Cortex of kidney (tissue), 1 donor: ENCODE measurements at places on chromosomes 7 and 10.

GRCh38 chr10:73877533-73878160 is 3.3 kb upstream of the CAMK2G start:
- DNase-seq, result no peak

DNA sequence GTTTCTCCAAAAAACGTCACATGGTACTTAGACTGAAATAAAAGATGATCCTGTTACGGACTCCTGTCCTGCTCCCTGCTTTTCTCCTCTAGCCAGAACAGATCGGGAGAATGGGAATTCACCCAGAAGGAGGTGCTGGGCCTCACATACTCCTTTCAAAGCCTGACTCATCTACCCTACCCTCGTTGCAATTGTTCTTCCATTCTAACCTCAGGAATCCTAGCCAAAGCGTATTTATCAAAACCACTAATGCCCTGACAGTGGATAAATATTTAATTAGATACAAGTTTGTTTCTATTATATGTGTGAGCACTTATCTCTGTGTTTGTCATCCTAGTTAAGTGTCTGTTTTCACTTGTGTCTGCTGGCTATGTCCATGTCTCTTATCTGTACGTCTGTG is 21.7 kb downstream of the ZCWPW1 start:
- DNase-seq, result no peak

- no peak for DNase-seq
These were observed 331.7 kb downstream of the KCNMA1 start for GRCh38 chr10:77305650-77306632.

GRCh38 chr7:152501506-152501905 is 65.7 kb upstream of the KMT2C start:
- no peak for DNase-seq

GRCh38 chr7:30468041-30468440 is 10.5 kb downstream of the NOD1 start:
- no peak for DNase-seq

DNA sequence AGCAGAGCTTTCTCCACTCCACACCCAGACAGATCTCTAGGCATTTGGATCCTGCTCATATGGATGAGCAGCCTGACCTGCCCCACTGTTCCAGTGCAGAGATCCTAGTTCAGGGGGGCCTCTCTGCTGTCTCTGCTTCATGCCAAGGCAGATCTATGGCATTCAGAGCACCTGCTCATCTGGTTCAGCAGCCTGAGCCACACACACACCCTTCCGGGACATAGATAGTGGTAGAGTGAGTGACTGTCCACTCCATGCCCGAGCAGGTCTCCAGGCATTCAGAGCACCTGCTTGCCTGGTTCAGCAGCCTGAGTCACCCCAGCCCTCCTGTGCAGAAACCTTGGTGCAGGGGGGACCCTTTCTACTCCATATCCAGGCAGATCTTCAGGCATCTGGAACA is 54.3 kb upstream of the ZNF800 start:
- no peak for DNase-seq

DNA sequence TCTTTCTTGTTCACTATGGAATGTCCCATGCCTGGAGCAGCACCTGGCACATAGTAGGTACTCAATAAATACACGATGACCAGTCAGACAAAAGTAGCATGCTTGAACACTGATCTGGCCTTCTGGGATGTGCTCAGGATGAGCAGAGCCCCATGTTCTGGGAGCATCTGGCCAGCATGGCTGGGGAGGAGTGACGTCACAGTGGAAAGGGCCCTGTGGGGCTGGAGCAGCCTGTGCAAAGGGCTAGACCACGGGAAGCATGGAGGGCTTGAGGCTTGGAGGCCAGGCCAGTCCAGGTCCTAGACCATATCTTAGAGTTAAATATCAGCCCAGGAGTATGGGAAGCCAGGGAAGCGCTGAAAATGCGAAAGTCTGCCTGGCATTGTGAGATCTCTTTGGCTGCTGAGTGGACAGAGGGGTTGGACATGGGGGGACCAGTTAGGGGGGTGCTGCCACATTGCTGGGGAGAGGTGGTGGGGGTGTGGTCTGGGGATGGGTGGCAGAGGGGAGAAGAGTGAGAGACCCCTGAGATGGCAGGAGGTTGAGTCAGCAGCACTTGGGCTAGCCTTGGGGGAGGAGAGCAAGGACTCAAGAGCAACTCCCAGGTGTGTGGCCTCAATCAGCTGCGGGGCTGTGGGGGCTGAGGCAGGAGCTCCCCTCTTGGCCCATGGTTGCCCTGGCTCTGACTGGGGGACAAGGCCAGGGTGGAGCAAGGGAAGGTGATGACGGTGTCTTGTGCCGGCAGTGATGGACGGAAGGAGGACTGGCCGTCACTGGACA is 34.9 kb downstream of the ZCCHC24 start:
- DNase-seq, result no peak

DNA sequence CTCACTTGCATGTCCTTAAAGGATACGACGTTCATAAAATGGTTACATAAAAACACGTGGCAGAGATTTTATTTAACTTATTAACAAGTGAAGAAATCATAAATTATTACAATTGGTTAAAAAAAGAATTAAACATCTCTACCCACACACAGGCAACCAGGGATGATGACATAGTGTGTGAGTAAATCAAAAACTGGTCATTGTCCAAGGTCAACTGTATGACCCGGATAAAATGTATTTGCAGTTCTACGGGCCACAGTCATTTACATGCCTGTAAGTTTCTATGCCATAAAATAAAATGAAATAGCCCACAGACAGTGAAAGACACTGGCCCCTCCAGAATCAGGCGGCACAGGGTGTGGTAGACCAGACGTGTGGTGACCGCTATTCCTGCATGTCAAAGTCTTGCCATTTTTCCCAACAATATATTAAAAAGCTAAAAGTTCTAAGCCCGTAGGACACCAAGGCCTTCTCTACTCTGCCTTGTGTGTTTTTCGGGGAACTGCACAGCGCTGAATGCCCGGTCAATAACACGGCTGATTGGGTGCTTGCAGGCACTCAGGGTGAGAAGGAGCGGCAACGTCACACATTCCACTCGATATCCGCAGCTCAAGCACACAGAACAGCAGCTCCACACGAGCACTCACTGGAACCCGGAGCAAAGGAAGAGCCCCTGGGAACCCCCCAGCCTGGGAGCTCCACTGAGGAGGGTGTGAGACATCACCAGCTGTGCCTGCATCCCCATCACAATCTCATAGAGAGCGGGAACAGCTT is 143.3 kb upstream of the PPP2R2D start:
- DNase-seq, result no peak

GRCh38 chr10:78803710-78804109 is 265.1 kb upstream of the ZMIZ1 start:
- DNase-seq, result no peak

- no peak for DNase-seq
These were observed at the start of gene SORCS3 for GRCh38 chr10:104641187-104641936. SORCS3 (plus strand) TSS chr10:104641290.

DNA sequence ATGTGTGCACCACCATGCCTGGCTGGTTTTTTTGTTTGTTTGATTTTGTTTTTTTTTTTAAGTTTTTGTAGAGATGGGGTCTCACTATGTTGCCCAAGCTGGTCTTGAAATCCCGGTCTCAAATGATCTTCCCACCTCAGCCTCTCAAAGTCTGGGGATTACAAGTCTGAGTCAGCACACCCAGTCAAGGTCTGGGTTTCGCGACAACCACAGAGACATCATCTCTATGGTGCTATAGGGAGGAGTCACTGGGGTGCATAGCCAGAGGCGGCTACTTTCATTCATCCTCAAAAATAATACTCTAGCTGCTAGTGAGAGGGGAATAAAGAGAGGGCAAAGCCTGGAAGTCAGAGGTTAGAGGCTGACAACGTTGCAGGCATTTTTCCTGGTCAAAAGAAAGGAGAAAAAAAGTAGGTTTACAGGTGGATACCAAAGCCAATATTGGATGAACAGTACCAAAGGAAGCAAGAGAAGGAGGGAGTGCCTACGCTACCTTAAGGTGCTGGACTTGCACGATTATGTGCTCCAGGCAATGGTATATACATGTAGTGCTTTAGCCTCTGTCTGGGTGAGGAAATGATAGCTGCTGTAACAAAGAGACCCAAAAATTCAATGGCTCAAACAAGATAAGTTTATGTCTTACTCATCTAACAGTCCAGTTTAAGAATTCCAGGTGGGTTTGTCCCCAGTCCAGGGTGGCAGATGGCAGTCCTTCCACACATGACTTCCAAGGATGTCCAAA is 178.3 kb downstream of the SKIDA1 start:
- no peak for DNase-seq

DNA sequence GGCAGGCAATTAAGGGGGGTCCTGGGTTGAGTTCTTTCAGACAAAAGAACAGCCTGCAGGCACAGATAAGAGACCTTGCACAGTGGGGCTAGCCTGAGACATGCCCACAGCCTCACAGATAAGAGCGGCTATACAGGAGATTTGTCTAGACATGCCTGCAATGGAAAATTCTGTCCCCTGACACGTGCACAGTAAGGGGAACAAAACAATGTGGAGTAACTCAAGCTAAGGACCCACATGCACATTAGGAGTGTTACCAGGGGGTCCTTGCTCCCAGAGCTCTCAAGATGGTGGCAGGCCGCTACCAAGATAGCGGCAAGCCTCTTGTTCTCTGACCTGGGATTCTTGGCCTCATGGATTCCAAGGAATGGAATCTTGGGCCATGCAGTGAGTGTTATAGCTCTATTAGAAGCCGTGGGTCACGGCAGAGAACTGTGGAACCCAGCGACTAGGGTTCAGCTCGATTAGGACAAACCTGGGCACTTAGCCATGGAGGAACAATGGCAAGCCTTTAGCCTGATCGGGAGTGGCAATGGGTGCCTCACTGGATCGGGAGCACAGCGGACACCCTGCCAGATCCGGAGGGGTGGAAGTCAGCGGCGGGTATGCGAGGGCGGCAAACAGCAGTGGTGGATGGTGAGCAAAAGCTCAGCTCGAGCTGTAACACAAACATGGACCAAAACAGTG is 196.9 kb downstream of the CCSER2 start:
- DNase-seq, result no peak

GRCh38 chr7:90629297-90629918 is 33.3 kb downstream of the CDK14 start:
- DNase-seq, result no peak

GRCh38 chr7:105304040-105304895 is 84.5 kb downstream of the SRPK2 start:
- DNase-seq, result no peak

DNA sequence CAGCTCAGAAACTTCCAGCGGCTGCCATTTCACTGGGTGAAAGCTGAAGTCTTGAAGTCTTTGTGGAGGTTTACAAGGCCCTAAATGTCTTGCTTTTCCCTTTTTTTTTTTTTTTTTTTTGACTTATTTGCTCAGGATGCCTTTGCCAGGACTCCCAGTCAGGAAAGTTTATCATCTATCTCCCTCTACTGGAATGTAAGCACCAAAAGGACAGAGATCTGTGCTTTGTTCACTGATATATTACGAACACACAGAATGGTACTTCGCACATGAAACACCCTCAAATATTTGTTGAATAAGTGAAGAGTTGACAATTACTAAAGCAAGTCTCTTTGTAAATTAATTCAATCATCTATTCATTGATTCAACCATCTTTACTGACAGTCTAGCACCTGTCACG is 23.2 kb downstream of the ABCB4 start:
- DNase-seq, result no peak

- no peak for DNase-seq
These were observed 403.1 kb upstream of the C7orf33 start for GRCh38 chr7:148187471-148187870.

GRCh38 chr7:55623617-55624016 is 51.3 kb upstream of the VOPP1 start:
- no peak for DNase-seq

GRCh38 chr10:90745565-90745964 is 112.3 kb downstream of the HTR7 start:
- no peak for DNase-seq

DNA sequence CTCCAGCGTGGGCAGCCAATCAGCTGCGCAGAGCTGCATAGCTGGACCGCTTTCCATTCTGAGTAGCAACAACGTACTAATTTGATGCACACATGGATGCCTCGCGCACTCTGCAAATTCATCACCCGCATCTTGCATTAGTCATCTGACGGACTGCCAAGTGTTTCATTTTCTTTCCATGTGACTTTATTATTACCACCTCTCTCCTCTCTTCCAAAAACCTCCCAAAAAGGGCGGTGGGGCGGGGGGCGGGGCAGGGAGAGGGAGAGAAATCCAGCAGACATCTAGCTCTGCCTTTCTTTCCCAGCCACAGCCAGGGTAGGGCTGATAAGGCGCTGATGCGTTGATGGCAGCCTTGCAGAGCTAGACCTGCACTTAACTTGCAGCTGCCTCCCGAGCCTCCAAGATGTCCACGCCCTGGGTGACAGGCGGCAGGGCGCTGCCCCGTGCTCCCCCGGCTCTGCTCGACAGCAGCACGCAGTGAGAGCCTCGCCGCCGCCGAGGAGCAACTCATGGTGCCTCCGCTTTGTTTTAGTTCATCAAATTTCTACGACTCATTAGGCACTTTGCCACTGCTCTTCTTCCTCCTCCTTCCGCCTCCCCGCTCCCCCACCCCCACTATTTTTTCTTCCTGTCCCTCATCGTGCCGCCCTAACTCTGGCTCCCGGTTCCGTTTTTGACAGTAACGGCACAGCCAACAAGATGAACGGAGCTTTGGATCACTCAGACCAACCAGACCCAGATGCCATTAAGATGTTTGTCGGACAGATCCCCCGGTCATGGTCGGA is 147.3 kb downstream of the CELF2 start:
- no peak for DNase-seq

- DNase-seq, result no peak
These were observed 250.9 kb downstream of the TWIST1 start for GRCh38 chr7:18866359-18867036.

DNA sequence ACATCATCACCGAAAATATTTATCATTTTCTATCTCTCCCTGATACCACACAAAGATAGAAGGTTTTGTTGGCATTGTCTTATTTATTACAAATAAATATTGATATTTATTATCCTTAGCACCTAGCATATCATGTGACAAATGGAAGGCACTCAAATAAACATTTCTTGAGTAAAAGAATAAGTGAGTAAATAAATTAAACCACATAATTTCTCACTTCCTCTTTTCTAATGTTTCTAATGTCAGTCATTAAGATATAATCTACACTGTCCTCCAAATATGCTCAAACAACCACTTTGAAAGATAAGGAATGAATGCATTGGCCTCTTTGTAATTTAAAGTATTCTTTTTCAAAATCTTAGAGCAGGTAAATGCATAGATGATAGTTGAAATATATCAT is 1027.8 kb upstream of the LRRTM3 start:
- no peak for DNase-seq

DNA sequence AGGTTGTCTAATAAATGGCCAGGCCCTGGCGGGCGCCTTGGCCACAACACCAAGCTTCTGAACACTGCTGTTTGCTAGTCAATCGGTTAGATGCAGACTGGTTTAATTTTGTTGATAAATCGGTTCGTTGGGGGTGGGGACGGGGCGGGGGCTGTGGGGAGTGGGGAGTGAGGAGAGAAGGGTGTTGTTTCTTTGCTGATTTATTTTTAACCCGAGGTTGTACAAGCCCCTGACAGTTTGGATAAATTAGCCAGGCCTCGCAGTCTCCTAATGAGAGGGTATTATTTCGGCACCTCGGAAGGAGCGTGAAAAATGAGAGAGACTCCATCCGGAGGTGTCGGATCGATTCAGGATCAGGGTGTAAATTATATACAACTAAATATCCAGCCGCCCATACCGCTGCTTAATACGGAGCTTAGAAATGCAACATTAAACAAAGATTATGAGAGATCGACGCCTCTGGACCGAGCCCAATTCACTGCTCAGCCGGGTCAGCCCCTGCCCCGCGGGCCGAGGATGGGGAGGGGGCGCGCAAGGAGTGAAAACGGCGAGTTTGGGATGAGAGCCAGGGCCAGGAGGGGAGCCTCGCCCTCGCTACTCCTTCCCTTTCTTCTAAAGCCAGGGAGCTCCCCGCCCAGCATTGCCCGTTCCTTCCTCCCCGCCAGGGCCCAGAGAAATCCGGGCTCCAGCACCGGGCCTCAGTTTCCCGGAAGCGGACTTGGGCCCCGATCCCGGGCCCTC is 8.0 kb downstream of the UNCX start:
- no peak for DNase-seq
